ENCODE measurements at places on chromosomes 12 and 14. TPM values are rescaled to one million over a fixed set of nuclear protein-coding genes. Genes with fewer than 3 reads are reported as not detected.

DNA sequence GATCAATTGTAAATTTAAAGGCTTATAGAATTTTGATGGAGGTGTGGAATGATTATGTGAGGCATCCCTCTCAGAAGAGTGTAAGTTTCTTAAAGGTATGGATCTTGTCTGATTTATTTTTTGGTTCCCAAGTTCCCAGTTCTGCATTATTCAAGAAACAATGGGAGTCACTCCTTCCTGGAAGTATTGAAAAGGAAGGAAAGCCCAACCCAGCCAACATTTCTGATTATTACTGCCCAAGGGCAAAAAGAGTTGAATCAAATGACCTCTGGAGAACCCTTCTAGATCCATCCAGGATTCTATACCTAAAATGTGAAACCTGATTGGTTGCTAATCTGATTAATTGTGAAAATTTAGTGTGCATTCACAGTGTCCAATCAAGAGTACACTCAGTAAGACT lies 166.2 kb downstream of the ANO2 start:
- no peak for DNase-seq
- H3K4me1 ChIP-seq = no peaks in the 10 kb centered on the region
- no peaks in the 10 kb centered on the region for H3K36me3 ChIP-seq
- H3K27ac ChIP-seq = no peak overlapping the region
- no peak overlapping the region for H3K4me3 ChIP-seq

LRRC9 gene
- not detected for total RNA-seq

GRCh38 chr12:57213058-57213715 lies 3.4 kb upstream of the NXPH4 start:
- H3K4me3 ChIP-seq = no peak overlapping the region
- peaks cover 49% of the 10 kb centered on the region for H3K36me3 ChIP-seq
- H3K27ac ChIP-seq = no peak overlapping the region
- peaks cover 32% of the 10 kb centered on the region for H3K4me1 ChIP-seq
- H3K27me3 ChIP-seq = peaks cover 38% of the 10 kb centered on the region

DNA sequence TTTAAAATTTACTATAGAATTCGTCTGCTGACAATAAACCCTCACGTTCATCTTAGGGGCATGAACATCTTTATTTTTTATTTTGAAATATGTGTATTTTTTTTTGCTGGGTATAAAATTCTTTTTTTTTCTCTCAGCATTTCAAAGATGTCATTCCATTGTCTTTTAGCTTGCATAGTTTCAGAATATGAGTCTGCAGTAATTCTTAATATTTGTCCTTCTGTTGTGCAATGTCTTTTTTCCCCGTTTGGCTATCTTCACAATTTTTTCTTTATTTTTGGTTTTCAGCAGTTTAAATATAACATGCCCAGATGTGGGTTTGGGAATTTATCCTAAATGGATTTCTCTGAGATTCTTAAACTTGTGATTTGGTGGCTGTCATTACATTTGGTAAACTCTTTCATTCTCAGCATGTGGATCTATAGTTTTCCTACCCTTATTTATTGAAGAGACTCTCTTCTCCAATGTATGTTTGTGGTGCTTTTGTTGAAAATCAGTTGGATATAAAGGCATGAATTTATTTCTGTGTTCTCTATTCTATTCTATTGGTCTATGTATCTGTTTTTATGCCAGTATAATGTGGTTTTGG lies 37.8 kb upstream of the PLBD1 start:
- H3K4me1 ChIP-seq = no peaks in the 10 kb centered on the region
- no peaks in the 10 kb centered on the region for H3K27me3 ChIP-seq
- DNase-seq = no peak
- no peak overlapping the region for H3K4me3 ChIP-seq

HCFC2 gene
- total RNA-seq = 29.8 TPM

GRCh38 chr12:42962384-42962783 lies 372.8 kb upstream of the PRICKLE1 start:
- H3K4me1 ChIP-seq = peaks cover 18% of the 10 kb centered on the region
- no peak for DNase-seq
- no peak overlapping the region for H3K4me3 ChIP-seq

- no peak overlapping the region for H3K27ac ChIP-seq
- no peak for DNase-seq
- no peaks in the 10 kb centered on the region for H3K27me3 ChIP-seq
Measured at GRCh38 chr12:48901278-48901677, 24.0 kb downstream of the FKBP11 start.

- H3K36me3 ChIP-seq = peaks cover 20% of the 10 kb centered on the region
- H3K4me1 ChIP-seq = peaks cover 8% of the 10 kb centered on the region
- no peak overlapping the region for H3K27ac ChIP-seq
- no peak overlapping the region for H3K4me3 ChIP-seq
- DNase-seq = no peak
- no peaks in the 10 kb centered on the region for H3K27me3 ChIP-seq
Measured at GRCh38 chr12:123996581-123996980, 23.6 kb downstream of the ZNF664 start.

DNA sequence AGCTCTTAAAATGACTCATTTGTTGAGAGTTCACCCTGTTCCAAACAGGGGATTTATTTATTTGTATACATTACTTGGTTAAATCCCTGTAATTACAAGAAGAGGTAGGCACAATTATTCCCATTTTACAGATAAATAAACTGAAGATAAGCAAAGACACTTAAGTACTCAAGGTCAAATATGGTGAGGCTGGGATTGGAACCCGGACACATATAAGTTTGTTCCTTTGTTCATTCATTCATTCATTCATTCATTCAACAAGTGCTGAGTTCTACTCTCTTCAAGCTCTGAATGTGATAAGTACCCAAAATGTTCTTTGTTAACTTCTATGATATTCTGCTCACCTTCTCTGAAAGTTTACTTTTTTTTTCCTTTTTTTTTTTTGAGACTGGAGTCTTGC lies 2.4 kb upstream of the TRIM9 start:
- H3K4me1 ChIP-seq = peaks cover 19% of the 10 kb centered on the region
- no peaks in the 10 kb centered on the region for H3K36me3 ChIP-seq
- H3K27ac ChIP-seq = no peak overlapping the region
- DNase-seq = no peak
- no peak overlapping the region for H3K4me3 ChIP-seq
- H3K27me3 ChIP-seq = peaks cover 49% of the 10 kb centered on the region

- H3K36me3 ChIP-seq = no peaks in the 10 kb centered on the region
- no peak for DNase-seq
- no peaks in the 10 kb centered on the region for H3K4me1 ChIP-seq
- no peaks in the 10 kb centered on the region for H3K27me3 ChIP-seq
- H3K4me3 ChIP-seq = no peak overlapping the region
Measured at GRCh38 chr12:40903040-40903439, 210.8 kb downstream of the CNTN1 start.

DNA sequence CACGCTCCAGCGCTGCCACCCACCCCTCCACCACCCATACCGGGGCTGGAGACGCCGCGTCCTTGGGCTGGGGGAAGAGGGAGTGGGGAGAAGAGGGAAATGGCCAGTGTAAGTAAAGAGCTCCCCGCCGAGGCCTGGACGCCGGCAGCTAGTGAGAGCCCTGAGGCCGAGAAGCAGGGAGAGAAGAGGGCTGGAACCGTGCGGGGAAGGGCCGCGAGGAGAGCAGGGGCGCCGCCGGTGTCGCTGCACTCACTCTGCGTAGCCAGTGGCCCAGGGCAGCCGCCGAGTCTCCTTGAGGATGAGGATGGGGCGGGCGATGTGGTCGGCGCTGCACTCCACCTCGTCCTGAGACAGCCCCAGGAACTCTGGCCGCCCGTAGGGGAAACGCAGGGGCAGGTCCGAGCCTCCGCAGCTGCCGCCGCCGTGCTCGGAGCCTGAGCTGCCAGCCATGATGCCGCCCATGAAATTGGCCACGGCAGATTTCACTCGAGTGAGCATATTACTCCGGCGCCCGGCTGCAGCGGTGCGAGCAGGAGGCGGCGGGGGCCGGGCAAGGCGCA lies 631 bp downstream of the PPM1H start:
- peaks cover 20% of the 10 kb centered on the region for H3K4me1 ChIP-seq
- H3K36me3 ChIP-seq = no peaks in the 10 kb centered on the region
- H3K27ac ChIP-seq = no peak overlapping the region
- peak overlapping the region; percentile 63 for H3K4me3 ChIP-seq
- H3K27me3 ChIP-seq = peaks cover 10% of the 10 kb centered on the region

DNA sequence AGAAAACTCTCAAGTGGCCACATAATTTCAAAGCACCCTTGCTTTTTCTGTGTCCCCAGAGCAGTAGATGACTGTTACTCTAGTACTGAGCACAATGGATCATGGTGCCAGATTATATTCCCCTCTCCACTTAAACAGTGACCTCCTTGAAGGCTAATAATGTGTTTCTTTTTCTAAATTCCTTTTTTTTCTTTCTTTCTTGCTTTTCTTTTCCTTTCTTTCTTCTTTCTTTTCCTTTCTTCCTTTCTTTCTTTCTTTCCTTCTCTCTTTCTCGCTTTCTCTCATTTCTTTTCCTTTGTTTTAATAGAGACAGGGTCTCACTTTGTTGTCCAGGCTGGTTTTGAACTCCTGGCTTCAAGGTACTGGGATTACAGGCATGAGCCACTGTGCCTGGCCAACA lies 26.2 kb upstream of the TSPAN11 start:
- H3K36me3 ChIP-seq = no peaks in the 10 kb centered on the region
- DNase-seq = no peak
- H3K4me3 ChIP-seq = no peak overlapping the region
- no peak overlapping the region for H3K27ac ChIP-seq
- no peaks in the 10 kb centered on the region for H3K27me3 ChIP-seq
- H3K4me1 ChIP-seq = peaks cover 32% of the 10 kb centered on the region

DNA sequence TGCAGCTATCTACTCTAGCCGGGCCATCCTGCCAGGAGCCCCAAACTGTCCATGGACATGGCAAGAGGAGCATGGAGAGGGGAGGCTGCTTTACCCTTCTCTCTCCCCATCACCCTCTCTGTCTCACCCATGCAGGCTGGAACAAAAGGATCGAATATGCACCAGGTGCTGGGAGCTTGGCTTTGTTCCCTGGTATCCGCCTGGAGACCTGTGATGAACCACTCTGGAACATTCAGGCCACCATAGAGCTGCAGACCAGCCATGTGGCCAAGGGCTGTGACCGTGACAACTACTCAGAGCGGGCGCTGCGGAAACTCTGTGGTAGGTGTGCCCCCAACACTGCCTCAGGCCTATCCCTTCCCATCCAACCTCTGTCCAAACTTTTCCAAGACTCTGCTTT lies 5.9 kb downstream of the CLSTN3 start:
- no peak overlapping the region for H3K4me3 ChIP-seq
- H3K27me3 ChIP-seq = peaks cover 8% of the 10 kb centered on the region
- no peak overlapping the region for H3K27ac ChIP-seq
- peaks cover under 1% of the 10 kb centered on the region for H3K4me1 ChIP-seq
- DNase-seq = no peak

OTX2 gene
- not detected for total RNA-seq

- H3K4me1 ChIP-seq = no peaks in the 10 kb centered on the region
- H3K27ac ChIP-seq = no peak overlapping the region
- no peaks in the 10 kb centered on the region for H3K36me3 ChIP-seq
- no peak overlapping the region for H3K4me3 ChIP-seq
- no peak for DNase-seq
Measured at GRCh38 chr12:88015825-88016224, 13.4 kb downstream of the C12orf50 start.

DNA sequence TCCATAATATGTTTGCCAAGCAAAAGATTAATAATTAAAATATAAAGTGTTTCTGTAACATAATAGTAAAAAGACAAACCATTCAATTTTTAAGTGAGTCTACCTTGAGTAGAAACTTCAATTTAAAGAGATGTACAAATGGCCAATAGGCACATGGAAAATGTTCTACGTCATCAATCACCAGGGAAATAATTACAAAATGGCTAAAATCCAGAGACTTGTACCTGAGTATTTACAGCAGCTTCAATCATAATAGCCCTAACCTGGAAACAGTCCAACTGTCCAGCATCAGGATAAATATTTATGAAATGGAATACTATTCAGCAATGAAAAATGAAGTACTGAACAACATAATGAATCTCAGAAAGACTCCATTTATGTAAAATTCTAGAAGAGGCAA lies 95.5 kb upstream of the FAR2 start:
- no peaks in the 10 kb centered on the region for H3K36me3 ChIP-seq
- no peak for DNase-seq
- H3K27me3 ChIP-seq = no peaks in the 10 kb centered on the region
- H3K4me1 ChIP-seq = no peaks in the 10 kb centered on the region
- no peak overlapping the region for H3K27ac ChIP-seq
- H3K4me3 ChIP-seq = no peak overlapping the region

GRCh38 chr12:21656905-21657325 lies 727 bp downstream of the LDHB start:
- no peaks in the 10 kb centered on the region for H3K27me3 ChIP-seq
- H3K27ac ChIP-seq = peak overlapping the region; percentile 61
- peak overlapping the region; percentile 66 for H3K4me3 ChIP-seq
- peaks cover 38% of the 10 kb centered on the region for H3K36me3 ChIP-seq
- DNase-seq = peak; percentile 63

- H3K27ac ChIP-seq = no peak overlapping the region
- H3K36me3 ChIP-seq = no peaks in the 10 kb centered on the region
- DNase-seq = no peak
- H3K27me3 ChIP-seq = peaks cover 18% of the 10 kb centered on the region
Measured at GRCh38 chr12:117034701-117035151, 64.5 kb downstream of the TESC start.

All from SJSA1 (cell line).